Upper lobe of right lung (tissue), 1 donor: ENCODE measurements at places on chromosomes 6 and 20. TPM values are rescaled to one million over a fixed set of nuclear protein-coding genes. Genes with fewer than 3 reads are reported as not detected.

DNA sequence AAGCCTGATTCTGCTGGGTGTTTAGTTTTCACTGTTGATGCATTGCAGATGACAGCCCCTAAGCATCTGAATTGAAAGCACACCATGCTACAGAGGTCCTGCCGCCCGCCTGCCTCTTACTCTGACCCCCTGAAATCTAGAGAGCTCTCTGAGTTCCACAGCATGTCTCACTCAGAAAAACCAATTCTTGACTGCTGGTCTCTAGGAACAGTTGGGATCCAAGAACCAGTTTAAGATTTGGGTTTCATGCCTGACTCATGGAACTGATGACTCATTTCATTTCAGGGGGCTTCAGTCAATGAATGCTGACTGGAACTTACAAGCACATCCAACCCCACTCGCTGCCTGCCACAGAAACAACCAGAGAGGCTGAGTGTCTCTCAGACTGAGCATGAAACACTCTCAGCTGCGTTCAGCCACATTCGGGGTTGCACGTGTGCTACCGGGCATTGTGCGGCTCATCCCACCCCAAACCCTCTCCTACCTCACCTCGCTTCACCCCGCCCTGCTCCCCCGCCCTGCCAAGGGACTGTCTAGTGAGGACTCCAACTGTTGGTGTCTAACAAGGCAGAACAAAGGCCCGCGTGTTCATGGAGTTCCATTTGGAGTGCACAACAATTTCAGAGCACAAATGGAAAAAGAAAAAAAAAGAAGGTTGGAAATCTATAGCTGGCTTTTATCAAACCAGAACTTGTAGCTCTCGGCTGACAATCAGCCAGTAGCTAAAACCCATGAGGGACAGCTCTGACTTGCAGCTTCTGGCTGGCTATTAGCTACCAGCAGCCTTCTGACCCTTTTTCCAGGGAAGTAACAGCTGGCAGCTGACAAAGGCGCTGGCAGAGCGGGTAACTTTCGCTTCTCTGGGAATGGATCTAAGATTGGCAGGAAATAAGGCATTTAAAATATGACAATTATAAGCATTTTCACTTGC lies 20.0 kb upstream of the TRAF3IP2 start:
- DNase-seq, result peak; percentile 41

DNA sequence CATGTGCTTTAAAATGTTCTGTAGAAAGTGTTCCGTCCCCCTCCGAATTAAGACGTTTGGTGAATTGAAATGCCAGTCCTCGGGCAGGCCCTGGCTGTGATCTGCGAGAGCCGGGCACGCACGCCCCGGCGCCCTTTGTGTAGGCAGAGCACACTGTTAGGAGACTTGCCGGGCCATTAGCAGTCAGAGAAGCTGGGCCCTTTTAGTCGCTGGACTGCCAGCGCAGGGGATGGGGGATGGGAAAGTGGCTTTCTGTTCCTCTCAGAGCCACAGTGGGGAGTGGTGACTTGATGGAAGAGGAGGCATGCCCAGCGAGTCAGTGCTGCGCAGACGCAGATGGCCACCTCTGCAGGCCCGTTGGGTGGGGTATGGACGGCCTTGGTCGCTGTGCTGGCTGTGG lies 2.2 kb downstream of the PPP1R3G start:
- DNase-seq, result peak; percentile 71

GRCh38 chr20:21394551-21394950 lies 2.8 kb downstream of the NKX2-4 start:
- DNase-seq, result no peak

DNA sequence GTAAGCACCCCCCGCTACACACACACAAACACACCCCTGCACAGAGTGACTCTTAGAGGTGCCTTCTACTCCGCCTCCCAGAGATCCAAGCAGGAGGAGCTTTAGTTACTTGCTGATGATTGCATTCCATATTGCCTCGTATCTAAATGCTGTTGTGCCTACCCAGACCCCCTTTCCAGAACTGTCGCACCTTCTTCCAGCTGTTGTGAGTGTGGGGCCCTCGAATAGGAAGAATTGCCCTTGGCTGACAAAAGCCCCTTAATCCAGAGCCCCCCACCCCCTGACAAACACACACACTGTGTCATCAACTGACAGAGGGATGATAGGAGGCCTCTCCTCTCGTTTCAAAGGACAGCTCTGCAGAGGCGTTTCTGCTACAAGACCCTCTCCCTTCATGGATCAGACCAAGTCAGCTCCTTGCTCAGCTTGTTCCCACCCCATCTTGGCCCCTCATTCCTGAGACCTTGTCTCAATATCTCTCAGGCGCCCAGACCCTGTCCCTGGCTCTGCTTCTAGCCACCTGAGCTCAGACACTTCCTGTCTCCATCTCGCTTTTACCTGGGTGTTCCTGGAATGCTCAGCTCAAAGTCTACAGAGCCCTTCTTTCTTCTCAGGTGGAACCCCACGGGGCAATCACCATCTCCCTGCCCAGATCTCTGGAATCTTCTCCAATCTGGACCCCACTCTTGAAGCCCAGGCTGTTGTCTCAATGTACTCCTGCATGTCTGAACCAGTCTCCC lies 4.0 kb upstream of the VSX1 start:
- no peak for DNase-seq

HTR1B gene
- total RNA-seq, result 0.84 TPM

STMND1 gene
- total RNA-seq, result not detected
